Fibroblast of skin of right quadriceps (primary cell): ENCODE measurements at places on chromosomes 11 and 22.

GRCh38 chr11:67376873-67377808 is 3.7 kb upstream of the CLCF1 start:
- no peak for DNase-seq

DNA sequence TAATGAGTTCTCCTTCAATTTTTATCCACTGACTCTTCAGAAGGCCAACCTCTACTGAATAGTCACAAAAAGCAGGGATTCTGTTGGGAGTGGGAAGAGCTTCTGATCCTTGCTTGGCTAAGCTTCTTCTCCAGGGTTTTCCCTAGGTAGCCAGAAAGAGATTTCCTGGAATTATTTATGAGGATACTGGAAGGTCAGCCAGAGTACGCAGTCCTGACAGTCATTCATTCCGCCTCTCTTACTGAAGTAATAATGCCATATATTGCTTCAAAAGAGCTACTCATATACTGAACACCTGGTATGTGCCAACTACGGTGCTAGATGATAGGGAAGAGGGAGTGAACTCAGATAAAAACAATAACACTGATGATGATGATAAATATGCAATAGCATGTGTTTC is 116.1 kb downstream of the CCDC34 start:
- DNase-seq, result peak; percentile 61

- DNase-seq, result peak; percentile 78
Observed at GRCh38 chr11:118608360-118609227, 1.2 kb downstream of the PHLDB1 start.

- DNase-seq, result no peak
Observed at GRCh38 chr11:34836958-34837856, 79.0 kb downstream of the APIP start.

DNA sequence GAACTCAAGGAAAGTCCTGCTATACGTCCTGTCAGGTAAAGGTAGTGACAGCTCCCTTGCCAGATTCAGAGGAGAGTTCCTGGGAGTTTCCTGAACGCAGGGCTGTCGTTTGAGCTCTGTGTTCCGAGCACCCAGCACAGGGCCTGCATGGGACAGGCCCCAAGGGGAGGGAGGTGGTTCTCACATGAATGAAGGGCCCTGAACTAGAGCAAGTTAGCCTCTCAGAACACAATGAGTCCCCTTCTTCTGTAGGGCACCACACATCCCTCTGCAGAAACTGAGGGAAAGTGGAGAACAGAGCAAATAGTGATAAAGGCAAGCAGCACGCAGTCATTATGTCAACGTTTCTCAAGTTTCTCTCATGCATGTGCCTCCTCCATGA is 35.3 kb downstream of the NEU3 start:
- no peak for DNase-seq

- DNase-seq, result peak; percentile 86
Observed at GRCh38 chr11:10605941-10606381, 37.5 kb upstream of the LYVE1 start.

GRCh38 chr11:33035011-33035410 is 4.4 kb upstream of the TCP11L1 start:
- no peak for DNase-seq

GRCh38 chr11:12846786-12847615 is 162.1 kb upstream of the RASSF10 start:
- no peak for DNase-seq

DNA sequence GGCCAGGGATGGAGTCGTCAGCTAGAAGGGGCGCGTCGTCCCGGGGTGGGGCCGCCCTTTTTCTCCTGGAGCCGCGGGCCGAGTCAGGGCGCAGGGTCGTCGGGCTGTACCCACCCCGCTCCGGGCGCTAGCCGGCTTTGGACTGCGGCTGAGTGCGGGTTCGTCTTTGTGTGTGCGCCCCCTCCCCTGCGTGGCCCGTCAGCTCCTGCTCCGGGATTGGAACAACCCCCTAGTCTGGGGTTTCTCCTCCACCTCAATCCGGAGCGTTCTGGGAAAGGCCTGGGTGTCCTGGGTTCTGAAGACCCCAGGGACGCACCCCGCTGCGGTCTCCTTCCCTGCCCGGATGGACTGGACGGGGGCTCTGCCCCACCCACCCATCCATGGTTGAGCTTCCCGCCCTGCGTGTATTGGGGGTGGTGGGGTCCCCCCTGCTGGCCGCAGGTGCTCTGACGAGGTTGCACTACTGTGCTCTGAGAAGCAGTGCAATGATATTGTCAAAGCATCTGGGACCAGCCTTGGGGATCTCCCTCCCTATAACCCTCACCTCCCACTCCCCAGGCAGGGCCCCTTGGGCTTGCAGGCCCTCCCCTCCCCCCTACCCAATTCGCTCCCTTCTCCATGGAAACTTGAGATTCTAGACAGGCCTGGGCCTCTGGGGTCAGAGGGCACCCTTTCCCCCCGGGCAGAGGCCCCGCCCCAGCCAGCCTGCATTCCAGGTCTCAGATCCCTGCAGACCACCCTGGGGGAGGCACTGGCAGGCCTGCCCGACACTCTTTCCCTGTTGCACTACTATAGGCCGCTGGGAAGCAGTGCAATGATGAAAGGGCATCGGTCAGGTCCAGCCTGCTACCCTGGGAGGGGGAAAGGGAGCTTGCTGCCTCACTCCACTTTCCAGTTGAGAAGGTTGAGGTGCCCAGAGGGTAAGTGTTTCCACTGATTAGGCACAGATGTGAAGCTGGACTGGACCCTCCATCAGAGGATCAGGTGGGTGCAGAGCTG is 10.7 kb downstream of the SDF2L1 start:
- DNase-seq, result no peak

- no peak for DNase-seq
Observed at GRCh38 chr11:61901397-61901796, 10.1 kb upstream of the FADS3 start.

GRCh38 chr11:99015634-99016454 is 4.9 kb upstream of the CNTN5 start:
- peak; percentile 31 for DNase-seq

GRCh38 chr22:38081636-38081940 is 2.4 kb downstream of the SLC16A8 start:
- no peak for DNase-seq

GRCh38 chr11:15897211-15897960 is 459.0 kb downstream of the SOX6 start:
- DNase-seq, result peak; percentile 79

GRCh38 chr11:44971185-44971584 is 20.5 kb upstream of the TP53I11 start:
- no peak for DNase-seq

- peak; percentile 63 for DNase-seq
Observed at GRCh38 chr11:76510060-76511047, 65.5 kb downstream of the EMSY start.

DNA sequence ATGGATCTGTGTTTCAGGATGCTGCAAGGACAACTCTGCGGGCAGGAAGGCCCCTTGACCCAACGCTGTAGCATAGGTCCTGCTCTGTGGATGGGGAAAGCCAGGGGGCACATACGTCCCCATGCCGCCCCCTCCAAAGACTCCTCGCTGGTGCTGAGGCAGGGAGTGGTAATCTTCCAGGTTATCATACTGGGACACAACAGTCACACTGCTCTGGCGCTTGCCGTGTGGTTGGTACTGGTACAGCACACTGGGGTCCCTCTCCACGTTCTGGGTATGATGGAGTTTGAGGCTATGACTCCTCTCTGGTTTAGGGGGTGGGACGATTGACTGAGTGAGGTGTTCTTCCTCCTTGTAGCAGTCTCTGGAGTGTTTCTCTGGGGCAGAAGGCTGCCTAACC is 26.2 kb upstream of the TP53AIP1 start:
- no peak for DNase-seq

- no peak for DNase-seq
Observed at GRCh38 chr11:67120456-67120855, 1.4 kb downstream of the KDM2A start.

DNA sequence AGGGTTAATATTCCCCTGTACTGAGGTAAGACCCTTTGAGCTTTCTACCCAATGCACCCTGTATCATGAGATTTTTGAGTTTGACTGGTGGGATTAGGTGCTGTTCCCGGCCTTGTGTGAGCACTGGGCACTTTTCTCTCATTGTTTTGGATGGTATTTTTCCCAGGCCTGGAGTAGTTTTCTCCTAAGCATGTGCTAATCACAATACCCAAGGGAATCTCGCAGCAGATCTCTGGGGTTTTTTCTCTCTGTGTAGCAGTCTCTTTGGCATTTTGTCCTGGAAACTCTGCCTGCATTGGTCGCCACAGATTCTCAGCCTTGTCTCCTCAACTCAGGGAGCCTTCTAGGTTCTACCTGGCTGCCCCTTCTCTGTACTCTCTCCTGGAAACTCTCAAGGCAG is 19.9 kb downstream of the IGHMBP2 start:
- DNase-seq, result no peak

DNA sequence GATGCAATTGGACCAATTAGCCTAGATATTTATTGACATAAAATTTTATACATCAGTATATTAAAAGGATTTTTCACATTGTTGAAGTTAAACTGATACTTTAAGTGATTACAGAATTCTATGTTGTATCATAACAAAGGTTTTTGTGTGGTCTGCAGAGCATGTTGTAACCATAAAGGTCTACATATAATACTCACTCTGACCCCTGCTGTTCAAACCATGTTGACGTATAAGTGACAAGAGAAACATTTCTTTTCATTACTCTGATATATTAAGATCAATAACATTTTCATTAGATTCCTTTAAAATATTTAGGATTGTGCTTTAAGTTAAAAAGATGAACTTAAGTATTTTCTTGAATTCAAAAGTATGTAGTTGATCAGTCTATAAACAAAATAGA is 63.9 kb downstream of the GAS2 start:
- DNase-seq, result peak; percentile 17

- DNase-seq, result peak; percentile 38
Observed at GRCh38 chr11:72643547-72643946, 30.7 kb downstream of the PDE2A start.

DNA sequence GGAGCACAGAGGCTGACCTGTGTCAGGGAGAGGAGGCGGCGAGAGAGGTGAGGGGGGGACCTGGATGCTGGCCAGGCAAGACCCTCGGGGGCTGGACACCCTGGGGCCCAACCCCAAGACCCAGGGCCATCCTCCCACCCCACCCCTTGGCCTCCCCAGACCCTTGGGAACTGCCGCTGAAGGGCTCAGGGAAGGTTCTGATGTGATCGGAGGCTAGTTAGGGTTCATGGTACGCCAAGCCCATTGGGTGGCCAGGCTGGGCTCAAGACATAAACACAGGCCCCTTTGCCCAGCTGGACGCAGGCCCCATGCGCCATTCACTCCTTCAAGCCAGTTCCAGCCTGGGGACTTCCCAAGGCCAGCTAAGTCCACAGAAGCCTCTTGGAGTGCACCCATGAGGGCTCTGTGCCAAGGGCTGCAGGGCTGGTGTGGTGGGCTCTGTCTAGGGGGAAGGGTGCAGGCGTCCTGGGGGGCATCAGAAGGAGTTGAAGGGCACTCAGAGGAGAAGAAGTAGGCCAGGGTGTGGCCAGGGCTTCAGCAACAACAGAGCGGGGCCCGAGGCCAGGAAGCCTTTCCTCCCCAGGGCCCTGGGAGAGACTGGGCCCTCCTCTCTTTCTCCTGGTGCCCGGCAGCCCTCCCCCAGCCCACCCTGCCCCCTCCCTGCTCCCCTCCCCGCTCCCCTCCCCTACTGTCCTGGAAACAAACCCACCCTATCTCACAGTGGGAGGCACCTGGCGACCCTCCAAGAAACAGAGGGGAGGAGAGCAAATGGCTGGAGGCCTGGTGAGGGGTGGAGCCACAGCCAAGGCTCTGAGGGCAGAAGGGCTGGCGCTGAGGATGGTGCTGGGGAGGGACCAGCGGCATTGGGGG is 12.9 kb downstream of the TSPAN32 start:
- peak; percentile 90 for DNase-seq

- DNase-seq, result peak; percentile 33
Observed at GRCh38 chr11:21511835-21512440, 680.9 kb upstream of the ANO5 start.

DNA sequence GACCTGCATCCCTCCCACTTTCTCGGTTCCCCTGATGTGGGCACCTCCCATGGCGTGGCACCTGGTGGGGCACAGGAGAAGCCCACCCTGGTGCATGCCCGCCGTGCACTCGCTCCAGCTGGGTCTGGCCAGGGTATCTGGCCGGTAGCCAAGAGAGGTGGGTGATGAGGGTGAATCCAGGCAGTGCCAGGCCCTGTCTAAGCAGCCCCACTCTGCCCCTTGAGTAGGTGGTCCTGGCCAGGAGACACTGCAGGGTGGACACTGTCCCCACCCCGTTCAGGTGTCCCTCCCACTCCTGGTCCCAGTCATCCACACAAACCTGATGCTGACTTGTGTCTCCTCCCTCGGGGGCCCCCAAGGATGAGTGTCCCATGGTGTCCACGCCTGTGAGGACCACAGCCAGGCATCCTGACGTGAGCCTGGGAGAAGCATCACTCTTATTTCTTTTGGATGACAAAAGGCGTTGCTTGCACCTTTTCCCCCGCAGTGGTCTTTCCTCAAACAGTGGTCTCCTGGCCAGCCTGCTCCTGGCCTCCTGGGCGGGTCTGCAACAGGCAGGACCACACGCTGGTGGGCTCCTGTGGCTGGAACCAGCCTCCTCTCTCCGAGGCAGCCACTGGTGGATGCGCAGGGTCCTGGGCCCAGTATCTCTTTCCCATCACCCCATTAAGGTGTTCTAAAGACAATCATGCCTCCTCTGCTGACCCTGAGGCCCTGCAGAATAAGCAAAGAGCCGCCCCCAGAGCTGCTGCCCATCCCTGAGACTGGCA is 922.3 kb downstream of the BRD1 start:
- no peak for DNase-seq

- no peak for DNase-seq
Observed at GRCh38 chr11:32312206-32312817, 123.0 kb downstream of the WT1 start.

GRCh38 chr22:21628386-21629254 is 1.2 kb downstream of the YDJC start:
- no peak for DNase-seq

GRCh38 chr22:48105259-48105658 is 1342.8 kb downstream of the TBC1D22A start:
- DNase-seq, result no peak

GRCh38 chr22:33242078-33242477 is 183.9 kb upstream of the SYN3 start:
- no peak for DNase-seq

GRCh38 chr11:90428836-90429235 is 206.0 kb upstream of the CHORDC1 start:
- no peak for DNase-seq

- DNase-seq, result no peak
Observed at GRCh38 chr11:73726825-73727224, 34.0 kb downstream of the RAB6A start.

GRCh38 chr11:92969634-92970347 is at the start of gene MTNR1B:
Gene MTNR1B, plus strand, starts transcription at chr11:92969651. Its CDS starts 75 bp downstream, at chr11:92969726.
- no peak for DNase-seq

- no peak for DNase-seq
Observed at GRCh38 chr11:78265326-78265725, 76.6 kb downstream of the USP35 start.

- no peak for DNase-seq
Observed at GRCh38 chr11:14248580-14248981, 110.4 kb downstream of the RRAS2 start.

- DNase-seq, result no peak
Observed at GRCh38 chr11:111954154-111954553, 17.0 kb downstream of the DIXDC1 start.
